ENCODE measurements at places on chromosomes 4 and X.

GRCh38 chrX:39328661-39329060, 527.4 kb downstream of the MID1IP1 start:
- no peak for DNase-seq

DNA sequence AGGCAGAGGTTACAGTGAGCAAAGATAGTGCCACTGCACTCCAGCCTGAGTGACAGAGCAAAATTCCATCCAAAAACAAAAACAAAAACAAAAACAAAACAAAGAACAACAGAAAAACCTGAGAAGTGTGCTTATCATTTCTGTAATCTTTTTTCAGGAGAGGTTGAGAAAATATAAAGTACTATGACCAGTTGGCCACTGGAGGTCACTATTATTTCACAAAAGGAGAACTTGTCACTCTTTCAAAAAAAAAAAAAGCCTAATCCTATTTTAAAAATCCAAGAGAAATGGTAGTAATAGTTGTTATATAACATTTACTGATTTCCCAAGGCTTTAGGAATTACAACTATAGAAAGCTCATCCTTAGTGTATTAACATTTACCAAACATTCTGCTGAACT, 24.9 kb upstream of the RNF150 start:
- DNase-seq: no peak

GRCh38 chr4:37453281-37453998, 208.9 kb downstream of the NWD2 start:
- peak; percentile 21 for DNase-seq

DNA sequence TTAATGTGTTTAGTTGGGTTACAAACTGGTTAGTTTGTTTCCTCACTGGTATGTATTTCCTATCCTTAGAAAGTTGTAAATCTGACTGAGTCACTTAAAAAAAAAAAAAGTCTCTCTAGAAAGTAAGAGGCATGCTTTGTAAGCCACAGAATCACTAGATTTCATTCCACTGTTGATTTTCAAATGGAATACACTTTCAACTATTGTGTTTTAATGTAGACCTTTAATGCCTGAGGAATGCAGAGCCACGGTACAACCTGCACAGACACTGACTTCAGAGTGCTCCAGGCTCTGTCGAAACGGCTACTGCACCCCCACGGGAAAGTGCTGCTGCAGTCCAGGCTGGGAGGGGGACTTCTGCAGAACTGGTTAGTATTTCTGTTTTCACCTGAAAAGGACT, 88.6 kb downstream of the HHIP start:
- no peak for DNase-seq

DNA sequence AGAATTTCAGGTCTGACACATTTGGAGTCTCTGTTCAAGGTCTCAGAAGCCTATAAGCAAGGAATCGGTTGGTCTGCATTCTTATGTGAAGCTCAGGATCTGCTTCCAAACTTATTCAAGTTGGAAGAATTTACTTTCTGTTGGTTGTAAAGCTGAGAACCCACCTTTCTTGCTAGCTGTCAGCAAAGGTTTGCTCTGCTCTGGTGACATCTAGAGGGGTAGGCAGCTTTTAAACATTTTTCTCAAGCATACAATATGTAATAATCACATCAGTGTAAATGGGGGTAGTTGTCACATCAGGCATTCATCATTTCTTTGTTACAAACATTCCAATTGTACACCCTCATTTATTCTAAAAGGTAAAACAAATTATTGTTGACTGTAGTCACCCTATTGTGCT, 935.2 kb downstream of the TRAM1L1 start:
- DNase-seq: no peak

DNA sequence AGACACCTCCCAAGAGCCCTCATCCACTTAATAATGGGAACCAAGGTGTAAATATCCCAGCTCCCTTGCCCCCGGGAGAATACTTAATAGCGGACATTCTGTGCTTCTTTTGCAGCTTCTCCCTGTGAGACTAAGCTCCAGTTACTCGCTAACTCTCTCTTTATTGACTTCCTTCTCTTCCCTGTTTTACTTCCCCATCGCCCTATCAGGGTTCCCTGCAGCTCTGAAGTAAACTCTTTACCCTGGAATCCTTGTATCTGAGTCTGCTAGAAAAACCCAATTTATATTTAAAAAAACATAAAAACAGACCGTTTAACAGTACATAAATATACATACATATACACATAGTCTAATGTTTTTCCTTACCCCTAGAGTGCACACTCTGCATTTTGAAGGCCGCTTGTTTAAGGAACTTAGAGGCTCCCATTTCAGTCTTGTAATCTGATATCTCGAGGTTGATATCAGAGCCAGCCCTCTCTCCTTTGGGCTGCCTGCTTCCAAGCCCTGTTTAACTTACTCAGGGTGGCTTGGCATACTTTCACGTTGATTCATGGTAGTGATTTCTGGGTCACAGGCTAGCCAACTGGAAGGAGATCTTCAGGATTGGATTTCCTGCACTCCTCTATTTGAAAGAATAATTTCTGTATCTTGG, 177.4 kb upstream of the SCML1 start:
- DNase-seq: no peak

DNA sequence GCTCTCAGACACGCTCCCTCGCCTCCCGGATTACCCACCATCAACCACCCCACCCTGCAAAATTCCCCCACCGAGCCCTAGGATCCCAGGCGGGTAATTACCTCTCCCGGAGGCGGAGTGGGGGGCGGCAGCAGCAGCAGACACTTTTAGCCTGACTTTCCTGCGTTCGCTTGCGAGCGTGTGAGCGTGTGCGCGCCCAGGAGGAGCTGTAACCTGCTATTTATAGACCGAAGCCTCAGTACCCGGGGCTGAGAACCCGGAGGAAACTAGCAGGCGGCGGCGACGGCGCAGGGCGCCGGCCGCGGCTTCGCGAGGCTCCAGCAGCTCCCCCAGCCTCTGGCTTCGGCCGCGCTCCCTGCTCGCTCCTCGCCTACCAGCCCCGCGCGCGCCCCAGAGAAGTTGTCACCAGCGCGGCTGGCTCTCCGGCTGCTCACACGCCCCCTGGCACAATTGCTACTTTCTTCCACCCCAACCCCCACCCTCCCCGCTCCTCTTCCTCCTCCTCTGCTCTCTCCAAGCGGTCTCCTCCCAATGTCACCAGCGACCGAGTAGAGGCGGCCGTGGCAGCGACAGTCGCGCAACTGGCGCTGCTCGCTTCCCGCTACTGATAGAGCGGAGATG, at the start of gene INPP4B:
Gene INPP4B, minus strand, starts transcription at position 194 of the 621 bp plus-strand sequence.
- peak; percentile 47 for DNase-seq

- DNase-seq: no peak
Observed at GRCh38 chrX:153941336-153942252, 2.8 kb downstream of the RENBP start.

DNA sequence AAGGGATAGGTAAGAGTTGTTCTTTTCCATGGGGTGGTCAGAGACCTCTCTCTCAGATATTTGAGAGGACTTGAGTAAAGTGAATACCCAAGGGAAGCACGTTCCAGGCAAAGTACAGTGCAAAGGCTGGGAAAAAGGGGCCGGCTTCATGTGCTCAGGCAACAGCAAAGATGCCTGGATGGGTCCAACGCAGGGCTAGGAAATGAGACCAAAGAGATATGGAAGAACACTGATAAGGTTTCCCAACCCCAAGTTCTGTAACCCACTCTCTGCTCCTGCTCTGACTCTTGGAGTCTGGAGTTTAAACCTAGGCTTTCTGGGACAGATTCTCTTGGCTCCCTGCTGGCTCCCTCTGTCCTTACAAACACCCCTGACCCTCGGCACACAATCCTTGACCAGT, 36.2 kb upstream of the PROM1 start:
- DNase-seq: no peak

GRCh38 chr4:82705169-82705927, 93.2 kb downstream of the SCD5 start:
- no peak for DNase-seq

GRCh38 chr4:149897783-149898182, 82.1 kb upstream of the IQCM start:
- no peak for DNase-seq

GRCh38 chr4:180655886-180656285, 1587.3 kb upstream of the TENM3 start:
- DNase-seq: no peak

- no peak for DNase-seq
Observed at GRCh38 chr4:26161030-26161824, 159.6 kb upstream of the RBPJ start.

DNA sequence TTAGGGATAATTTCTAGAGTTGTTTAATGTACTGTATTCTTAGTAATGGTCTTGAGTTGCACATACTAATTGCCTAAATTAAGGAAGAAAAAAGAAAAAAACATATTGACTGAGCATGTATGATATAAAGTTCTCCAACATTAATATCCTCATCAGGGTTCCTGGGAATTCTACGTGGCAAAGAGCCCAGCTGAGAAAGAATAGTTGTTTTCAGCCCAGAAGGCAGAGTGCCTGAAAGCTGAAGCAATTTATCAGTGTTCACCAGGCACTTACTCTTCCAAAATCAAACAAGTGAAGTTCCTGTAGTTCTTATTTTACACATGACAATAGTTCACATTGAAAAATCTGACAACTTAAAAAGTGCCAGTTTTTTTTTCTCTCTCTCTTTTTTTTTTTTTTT, 27.7 kb downstream of the YIPF7 start:
- no peak for DNase-seq

- no peak for DNase-seq
Observed at GRCh38 chrX:49155243-49155899, 7.2 kb upstream of the MAGIX start.

- no peak for DNase-seq
Observed at GRCh38 chr4:47838445-47838844, 578 bp upstream of the CORIN start.

DNA sequence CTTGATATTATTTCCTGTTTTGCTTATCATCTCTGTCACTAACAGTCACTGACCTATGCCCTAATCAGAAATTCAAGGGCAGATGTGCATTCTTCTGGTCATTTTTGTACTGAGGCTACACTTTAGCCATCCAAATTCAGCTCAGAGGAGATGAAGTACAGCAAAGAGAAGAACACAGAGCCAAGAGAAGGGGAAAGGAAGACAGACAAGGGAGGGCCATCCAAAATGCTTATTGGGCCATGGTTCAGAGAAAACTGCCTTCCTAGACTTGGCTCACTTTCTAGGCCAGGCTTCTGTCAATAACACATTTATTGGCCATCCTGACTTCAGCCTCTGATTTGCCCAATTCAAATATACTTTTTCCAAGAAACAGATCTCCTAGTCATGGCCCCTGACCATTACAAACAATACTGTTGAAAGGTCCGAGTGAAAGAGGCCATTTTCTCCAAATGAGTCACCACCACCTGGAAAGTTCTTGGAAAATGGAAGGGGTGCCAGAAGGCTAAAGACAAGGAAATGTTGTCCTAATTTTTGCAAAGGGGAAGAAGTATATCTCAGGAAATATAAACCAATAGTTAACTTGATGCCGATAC, 56.4 kb downstream of the DCX start:
- DNase-seq: no peak

DNA sequence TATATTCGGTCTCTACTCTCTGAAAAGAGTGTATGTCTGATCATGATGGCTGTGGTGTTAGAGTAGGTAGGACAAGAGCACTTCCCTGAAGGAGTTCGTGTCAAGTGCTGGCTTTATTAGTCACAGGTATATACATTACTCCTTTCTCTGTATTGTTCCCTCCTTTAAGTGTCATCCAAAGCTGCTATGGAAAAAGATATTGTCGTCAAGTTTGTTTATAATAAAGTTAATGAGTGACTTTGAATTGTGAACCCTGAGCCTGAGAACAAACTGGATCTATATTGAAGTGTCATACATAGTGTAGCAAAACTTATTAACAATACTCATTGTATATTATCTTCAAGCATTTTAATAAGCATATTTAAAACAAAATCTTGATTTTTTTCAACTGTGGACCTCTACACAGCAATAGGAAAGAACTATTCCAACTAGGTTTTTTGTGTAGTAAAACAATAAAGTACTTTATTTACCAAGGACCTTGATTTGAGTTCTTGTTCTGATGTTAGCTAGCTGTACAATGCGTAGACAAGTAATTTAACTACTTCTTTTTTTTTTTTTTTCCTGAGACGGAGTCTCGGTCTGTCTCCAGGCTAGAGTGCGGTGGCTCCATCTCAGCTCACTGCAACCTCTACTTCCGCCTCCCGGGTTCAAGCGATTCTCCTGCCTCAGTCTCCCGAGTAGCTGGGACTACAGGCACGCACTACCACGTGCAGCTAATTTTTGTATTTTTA, 177.7 kb downstream of the RAPGEF2 start:
- DNase-seq: no peak

DNA sequence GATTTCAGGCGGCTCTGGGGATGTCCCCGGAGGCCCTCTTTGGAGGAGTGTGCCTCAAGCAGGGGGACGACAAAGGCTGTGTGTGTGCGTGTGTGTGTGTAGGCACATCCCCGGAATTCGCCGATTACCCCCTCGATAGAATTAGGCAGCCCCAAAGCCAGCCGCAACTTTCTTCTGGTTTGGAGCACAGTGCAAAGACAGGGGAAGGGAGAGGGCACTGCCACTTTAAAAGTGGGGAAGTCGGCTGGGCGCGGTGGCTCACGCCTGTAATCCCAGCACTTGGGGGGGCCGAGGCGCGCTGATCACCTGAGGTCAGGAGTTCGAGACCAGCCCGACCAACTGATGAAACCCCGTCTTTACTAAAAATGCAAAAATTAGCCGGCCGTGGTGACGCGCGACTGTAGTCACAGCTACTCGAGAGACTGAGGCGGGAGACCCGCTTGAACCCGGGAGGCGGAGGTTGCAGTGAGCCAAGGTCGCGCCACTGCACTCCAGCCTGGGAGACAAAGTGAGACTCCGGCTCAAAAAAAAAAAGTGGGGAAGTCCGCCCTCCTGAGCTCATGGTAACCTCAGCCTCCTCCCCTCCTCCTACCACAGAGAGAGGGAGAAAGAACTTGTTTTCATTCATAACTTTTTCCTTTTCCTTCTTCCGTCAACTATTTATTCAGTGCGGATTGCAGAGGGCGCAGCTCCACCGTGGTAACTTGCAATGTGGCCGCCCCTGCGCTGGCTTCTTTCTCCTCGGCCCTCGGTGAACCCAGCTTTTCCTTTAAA, 2.4 kb downstream of the SPRY1 start:
- peak; percentile 39 for DNase-seq

DNA sequence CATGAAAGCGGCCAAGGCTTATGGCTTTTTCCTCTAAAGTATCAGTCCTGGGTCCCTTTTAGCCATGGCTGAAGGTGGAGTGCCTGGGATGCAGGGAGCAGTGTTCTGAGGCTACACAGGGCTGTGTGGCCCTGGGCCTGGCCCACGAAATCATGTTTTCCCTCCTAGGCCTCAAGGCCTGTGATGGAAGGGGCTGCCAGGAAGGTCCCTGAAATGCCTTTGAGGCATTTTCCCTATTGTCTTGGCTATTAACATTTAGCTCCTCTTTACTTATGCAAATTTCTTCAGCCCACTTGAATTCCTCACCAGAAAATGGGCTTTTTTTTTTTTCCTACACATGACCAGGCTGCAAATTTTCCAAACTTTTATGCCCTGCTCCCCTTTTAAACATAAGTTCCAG, 657.0 kb downstream of the DACH2 start:
- no peak for DNase-seq
